Umbilical cord (tissue), 2 donors: ENCODE measurements at places on chromosomes 2 and 18. TPM values are rescaled to one million over a fixed set of nuclear protein-coding genes. Genes with fewer than 3 reads are reported as not detected.

The SERPINB3 gene
- 0.96 TPM for total RNA-seq

The KIAA2012 gene
- 1.7 TPM for total RNA-seq

The SALL3 gene
- total RNA-seq, result 0.96 TPM

The CFC1 gene
- total RNA-seq, result not detected

The IL1RN gene
- 1.2 TPM for total RNA-seq

- DNase-seq, result no peak
These were observed 300.3 kb upstream of the MGAT5 start for GRCh38 chr2:133953524-133953923.

DNA sequence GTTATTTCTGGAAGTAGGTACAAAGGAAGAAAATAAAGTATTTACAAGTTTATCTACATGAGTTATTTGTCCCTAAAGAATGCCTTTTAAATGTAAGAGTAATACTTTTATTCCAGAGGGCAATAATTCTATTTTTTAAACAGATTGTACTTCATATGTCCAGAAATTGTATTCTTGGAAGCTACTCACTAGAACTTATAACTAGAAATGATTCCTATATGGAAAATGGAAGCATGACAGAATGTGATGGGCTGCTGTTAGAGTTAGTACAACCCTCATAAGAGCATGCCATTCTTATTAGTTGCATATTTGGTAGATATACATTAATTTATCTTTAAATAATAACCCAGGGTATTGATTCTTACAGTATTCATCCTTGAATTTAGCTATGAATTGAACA, 362.0 kb downstream of the FSIP2 start:
- no peak for DNase-seq

DNA sequence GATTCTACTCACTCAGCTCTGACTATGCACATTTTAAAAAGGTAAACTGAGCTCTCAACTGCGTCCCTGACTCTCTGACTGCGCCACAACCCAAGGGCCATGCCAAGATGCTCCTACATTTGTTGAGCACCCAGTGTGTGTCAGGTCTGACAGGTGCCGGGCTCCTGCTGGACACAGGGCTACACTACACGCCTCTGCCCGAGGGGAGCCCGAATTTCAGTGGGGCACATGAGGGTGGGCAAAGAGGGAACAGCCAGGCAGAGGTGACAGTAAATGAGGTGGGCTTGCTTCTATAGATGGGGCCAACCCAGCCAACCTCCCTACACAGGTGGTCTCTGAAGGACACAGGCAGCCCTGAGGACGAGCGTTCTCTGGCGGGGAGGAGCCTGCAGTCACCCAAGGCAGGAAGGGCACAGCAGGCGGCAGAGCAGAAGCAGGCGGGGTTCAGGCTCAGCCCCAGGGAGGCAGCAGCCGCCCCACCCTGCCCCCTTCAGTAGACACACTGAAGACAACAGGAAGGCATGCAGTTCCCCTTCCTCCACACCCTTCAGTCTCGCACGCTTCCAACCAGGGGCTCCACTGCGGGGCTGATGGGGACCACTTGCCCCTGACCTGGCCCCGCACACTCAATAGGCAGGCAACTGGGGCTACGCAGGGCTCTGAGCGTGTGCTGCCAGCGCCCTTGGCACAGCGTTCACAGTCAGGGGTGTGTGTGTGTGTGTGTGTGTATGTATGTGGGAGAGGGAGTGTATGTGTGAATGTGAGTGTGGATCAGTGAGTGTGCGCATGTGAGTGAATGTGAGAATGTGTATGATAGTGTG, 98.4 kb downstream of the UXS1 start:
- no peak for DNase-seq

DNA sequence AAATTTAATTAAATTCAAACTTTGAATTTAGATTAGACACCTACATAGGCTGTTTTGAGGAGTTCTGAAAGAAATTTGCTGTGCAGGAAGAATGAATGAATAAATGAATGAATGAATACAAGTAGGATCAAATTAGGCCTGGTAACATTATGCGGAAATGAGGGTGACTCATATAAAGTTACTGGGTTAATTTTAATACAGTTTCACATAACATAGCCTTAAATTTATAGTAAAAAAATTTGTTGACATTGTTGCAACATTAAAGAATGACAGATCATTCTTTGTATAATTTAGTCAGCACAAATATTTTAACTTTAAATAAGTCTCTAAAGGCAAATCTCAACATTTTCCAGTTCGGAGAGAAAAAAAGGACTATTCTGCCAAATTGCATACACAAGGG, 1293.1 kb upstream of the SLC39A10 start:
- no peak for DNase-seq

DNA sequence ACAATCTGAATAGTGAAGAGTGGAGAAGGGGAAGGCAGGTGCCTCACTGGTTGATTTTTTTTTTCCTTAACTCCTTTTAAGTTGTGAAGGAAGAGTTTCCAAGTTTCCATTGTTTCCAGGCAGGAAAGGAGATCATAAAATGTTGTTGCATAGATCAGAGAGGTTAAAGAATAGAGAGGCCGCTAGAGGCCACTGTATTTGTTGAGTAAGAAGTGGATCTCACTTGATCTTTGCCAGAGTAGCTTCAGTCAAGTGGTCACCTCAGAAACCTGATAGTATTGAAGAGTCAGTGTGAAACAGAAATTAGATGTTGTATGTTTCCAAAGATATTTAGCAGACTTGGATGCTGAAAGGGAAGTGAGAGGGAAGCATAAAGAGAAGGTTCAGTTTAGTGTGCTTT, 17.6 kb downstream of the CTNNA2 start:
- no peak for DNase-seq
